ENCODE measurements at places on chromosomes 6 and 20.

DNA sequence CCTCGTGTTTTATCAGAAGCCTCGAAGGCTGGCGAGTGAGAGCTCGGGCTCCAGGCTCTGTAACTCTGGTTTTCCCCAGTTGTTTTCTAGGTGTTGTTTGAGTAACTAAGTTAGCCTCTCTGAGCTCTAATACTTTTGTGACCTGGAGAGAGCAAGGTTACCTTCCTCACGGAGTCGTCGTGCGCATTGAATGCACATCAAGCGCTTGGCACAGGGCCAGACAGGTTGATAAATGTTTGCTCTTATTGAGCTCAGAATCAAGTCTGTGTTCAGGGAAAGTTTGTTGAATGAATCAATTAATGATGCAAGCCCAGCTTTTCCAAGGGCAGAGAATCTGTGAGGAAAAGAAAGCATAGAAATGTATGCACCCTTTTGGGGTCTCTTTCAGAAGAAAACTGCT lies 33.5 kb downstream of the EDN3 start:
- no peak for DNase-seq

DNA sequence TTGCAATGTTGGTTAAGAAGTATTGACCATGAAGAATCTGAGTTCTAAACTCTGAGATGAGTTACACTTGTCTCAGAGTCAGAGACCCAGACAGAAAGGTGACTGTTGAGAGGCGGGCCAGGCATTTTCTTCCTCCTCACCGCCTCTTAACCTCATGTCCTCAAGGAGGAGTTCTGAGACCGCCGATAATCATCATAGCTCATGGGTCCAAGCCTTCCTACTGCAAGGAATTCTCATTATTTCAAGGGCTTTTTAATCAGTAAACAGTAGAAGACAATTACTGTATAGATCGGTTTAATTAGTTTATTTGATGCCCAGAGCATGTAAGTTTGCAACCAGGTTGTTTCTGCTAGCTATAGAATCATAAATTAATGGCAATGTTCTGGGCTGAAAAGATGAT lies 382.4 kb upstream of the MMS22L start:
- DNase-seq: no peak

- DNase-seq: no peak
Observed at GRCh38 chr20:52867305-52867704, 104.9 kb upstream of the TSHZ2 start.

DNA sequence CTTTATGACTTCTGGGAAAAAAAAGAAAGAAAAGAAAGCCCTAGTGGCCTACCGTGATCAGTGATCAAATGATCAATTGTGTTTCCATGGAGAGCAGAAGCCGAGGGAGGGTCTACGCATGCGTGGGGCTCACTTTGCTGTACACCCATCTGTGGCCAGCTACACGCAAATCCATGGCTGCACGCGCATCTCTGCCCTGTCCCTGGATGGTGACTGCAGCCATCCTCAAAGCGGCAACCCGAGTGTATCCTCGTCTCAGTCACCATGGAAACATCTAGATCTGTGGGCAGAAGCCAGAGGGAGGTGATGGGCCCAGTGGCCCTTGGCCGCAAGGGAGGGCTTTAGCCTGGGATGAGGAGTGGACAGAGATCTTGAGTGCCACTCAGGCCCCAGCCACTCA lies 785 bp upstream of the ULBP3 start:
- no peak for DNase-seq

DNA sequence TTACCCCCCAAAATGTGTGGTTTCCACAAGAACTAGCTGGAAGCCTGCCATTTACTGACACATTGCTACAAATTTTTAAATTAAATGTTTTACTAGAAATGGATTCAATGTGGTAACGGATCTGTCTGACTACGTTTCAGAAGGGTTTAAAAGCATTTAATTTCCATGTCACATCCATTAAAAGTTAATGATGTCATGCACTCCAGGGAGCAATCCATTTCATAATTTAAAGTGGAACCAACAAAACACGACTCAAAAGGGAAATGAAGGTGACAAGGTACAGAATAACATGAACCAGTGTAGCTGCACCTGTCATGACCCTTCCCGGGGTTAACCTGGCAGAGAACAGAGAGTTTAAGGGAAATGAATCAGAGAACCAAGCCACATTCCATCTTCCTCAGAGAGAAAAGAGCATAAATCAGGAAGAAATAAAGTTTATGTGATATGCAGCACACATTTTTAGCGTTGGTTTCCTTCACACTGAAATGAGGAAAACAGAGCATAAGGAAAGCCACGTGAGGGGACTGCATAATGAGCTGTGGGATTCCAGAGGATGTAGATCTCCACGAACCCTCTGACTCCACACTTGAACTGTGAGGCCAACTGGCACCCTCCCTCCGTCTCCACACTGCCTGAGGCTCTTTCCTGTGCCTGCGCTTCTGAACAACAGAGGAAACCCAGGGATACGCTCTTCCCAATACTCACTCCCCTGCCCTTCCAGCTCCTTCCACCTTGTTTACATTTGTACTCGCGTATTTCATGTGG lies 170.3 kb upstream of the AHI1 start:
- DNase-seq: no peak

DNA sequence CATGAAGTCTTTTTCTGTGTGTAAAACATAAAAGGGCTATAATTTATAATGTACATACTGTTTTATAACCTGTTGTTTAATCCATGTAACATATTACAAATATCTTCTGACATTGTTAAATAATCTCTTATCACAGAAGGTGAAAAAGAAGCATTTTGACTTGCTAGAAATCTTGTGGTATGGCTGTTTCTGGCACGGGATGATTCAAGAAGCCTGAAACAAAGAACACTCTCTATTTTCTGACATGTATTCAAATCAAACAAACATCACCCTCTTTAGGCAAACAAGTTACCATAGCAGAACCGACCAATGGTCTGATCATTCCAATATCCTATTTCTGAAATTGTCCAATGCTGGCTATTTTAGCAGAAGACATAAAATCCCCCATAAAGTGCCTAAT lies 55.4 kb downstream of the HS3ST5 start:
- no peak for DNase-seq

DNA sequence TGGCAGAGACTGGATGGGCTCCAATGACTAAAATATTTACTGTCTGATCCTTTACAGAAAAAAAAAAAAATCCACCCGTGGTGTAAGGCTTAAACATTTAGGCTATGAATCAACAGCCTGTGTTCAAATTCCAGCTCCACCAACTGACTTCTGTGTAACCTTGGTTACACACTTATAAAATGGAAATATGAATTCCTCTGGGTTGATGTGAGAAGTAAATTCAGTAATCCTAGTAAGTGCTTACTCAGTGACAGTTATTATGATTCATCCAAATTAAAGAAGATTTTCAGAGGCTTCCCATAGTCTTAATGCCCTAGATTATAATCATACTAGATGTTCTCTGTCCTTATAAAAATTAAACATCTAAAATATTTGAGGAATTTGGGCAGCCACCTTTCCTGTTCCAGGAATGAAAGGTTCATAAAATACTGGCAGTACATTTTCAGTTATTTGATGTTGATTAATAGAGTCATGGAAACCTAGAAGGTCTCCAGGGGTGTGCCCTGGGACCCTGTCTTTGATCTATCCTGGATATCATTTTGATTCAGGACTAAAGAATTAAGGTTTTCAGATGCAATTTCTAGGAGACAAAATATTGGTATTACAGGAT lies 180.3 kb upstream of the ZNF217 start:
- DNase-seq: no peak

- no peak for DNase-seq
Observed at GRCh38 chr6:89360415-89360999, 8.0 kb upstream of the UBE2J1 start.

- DNase-seq: no peak
Observed at GRCh38 chr6:156260815-156261214, 516.4 kb upstream of the ARID1B start.

DNA sequence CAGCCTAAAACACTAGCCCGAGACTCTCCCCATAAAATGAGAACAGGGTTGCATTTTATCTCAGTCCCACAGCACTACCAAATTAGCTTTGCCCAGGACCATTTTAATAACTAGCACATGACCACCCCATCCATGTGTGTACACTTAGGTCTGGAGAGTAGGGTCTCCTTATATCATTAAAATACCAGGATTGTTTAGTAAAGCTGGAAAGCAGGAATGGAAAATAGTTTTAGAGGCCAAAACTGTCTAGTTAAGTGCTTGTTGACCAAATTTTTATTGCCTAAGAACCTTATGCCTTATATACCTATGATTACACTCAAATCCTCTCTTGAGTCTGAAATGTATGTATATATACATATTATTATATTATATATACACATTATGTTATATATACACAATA lies 608.4 kb downstream of the HDGFL1 start:
- no peak for DNase-seq

GRCh38 chr20:50913690-50914375 lies 17.4 kb downstream of the ADNP start:
- no peak for DNase-seq

DNA sequence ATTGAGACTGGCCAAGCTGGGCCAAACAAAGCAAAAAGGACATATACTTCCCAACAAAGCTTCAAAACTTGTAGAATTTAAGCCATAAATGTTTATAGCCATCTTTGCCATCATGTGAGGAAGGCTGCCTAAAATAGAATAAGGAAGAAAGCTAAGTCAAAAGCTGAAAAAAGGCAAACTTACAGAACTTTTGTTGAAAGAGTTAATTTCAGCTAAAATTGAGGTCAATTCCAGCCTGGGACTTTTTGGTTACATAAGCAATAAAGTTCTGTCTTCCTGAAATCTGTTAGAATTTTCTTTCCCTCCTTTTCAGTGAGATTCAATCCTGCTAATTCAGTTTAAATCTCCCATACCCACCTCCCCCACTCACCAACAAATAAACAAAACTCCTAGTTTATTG lies 227.9 kb upstream of the MARCKS start:
- DNase-seq: no peak

- peak; percentile 82 for DNase-seq
Observed at GRCh38 chr6:15023448-15023847, 222.4 kb upstream of the JARID2 start.

- DNase-seq: no peak
Observed at GRCh38 chr6:142893088-142893487, 51.9 kb downstream of the HIVEP2 start.

- DNase-seq: no peak
Observed at GRCh38 chr6:98769546-98769945, 64.8 kb upstream of the POU3F2 start.

DNA sequence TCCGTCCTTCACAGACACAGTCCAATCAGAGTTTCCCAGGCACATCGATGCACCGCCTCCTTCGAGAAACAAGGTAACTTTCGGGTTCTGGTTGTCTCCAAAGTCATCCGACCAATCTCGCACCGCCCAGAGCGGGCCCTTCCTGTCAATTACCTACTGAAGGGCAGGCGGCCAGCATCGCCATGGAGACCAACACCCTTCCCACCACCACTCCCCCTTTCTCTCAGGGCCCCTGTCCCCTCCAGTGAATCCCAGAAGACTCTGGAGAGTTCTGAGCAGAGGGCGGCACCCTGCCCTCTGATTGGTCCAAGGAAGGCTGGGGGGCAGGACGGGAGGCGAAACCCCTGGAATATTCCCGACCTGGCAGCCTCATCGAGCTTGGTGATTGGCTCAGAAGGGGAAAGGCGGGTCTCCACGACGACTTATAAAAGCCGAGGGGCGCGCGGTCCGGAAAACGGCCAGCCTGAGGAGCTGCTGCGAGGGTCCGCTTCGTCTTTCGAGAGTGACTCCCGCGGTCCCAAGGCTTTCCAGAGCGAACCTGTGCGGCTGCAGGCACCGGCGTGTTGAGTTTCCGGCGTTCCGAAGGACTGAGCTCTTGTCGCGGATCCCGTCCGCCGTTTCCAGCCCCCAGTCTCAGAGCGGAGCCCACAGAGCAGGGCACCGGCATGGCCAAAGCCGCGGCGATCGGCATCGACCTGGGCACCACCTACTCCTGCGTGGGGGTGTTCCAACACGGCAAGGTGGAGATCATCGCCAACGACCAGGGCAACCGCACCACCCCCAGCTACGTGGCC lies at the start of gene HSPA1B:
Gene HSPA1B, plus strand, starts transcription at position 453 of the 794 bp plus-strand sequence. Its CDS starts 213 bp downstream, at position 666.
- peak; percentile 97 for DNase-seq

DNA sequence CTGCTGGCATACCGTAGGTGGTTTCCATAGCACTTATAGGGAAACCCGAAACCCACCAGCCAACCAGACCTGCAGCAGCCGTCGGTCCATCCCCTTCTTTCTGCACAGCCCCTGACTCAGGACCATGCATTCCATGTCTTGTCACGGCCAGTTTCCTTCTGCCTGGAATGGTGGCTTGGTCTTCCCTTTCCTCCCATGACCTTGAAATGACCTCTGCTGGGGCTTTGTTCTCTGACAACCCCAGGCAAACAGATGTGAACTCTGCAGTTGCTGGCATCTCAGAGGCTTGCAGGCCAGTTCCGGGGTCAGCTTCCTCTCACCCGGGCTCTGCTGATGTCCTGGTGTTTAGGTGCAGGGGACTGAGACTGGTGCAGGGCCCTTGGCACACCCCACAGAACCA lies 250.8 kb downstream of the SMOC2 start:
- DNase-seq: no peak

- no peak for DNase-seq
Observed at GRCh38 chr6:139632840-139633239, 258.4 kb upstream of the CITED2 start.

DNA sequence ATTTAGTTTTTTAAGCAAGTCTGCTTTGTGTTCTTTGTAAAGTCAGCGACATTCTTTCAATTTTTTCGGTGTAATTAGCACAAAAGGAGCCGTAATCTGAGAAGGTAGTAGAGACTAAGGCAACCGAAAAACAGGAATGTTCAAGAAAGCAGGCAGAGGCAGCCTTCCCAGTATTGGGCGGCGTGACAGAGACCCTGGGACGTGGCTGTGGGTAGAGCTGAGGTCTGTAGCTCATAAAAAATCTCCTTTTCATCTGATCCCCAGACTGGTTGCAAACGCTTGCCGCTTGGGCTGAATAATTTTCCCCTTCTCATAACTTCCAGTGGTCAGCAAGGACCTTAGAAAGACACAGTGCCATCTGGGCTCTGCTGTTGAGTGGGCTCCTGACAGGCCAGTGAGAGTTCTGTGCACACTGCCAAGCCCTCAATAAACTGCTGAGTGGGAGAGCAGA lies 30.8 kb downstream of the GNAS start:
- DNase-seq: no peak

DNA sequence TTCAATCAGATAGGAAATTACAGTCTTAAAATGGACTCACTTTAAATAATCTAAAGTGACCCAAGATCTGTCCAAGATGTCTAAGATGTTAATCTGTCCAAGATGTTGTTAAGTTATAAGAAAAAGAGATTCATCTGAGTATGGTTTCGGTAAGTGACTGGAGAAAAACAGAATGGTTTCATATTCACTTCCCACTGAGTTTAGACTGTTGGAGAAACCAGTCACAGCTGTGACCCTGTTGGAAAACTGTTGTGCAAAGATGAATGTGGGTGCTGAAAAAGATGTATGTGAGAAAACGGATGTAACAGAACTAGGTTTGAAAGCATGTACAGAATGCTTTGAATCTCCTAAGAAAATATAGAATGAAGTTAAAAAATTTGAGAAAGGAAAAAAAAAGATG lies 325.9 kb downstream of the COL12A1 start:
- no peak for DNase-seq

- DNase-seq: no peak
Observed at GRCh38 chr6:86331265-86331840, 606.0 kb upstream of the HTR1E start.

GRCh38 chr20:23061734-23062561 lies 12.5 kb upstream of the THBD start:
- DNase-seq: no peak

Data from activated effector memory CD4-positive, alpha-beta T cell treated with anti-CD3 and anti-CD28 coated beads, Interleukin-2, amount 50 U/mL, for 16 hours (primary cell).